ENCODE measurements at places on chromosomes 7 and 10.

DNA sequence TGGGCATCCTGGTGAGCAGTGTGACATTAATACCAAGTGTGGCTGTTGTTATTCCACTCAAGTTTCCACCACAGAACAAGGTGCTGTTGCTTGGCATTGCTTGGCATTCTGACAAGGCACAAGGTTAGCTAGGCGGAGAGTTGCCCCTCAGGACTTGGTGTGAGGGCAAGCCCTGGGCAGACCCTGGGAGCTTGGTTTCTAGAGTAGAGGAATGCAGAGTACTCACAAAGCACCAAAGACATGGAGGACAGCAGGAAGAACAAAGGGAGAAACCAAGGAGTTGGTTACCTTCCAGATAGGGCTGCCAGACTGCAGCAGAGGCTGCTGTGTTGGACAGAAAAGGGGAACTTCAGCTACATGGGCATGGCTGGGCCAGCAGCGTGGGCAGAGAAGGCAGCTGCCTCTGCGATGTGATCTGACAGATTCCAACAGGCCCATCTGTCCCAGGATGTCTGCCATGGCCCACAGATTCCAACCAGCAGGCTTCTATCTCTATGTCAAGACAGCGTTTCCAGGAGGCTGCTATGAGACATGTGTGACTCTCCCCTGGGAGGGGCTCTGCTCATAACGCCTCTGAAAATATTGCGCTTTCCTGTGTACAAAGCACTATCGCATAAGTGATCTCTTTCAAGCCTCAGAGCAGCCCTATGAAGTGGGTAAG is 1.8 kb downstream of the GOLGA7B start:
- no peak for DNase-seq

- no peak for DNase-seq
These were observed 176.1 kb upstream of the PHYHIPL start for GRCh38 chr10:59000162-59000825.

DNA sequence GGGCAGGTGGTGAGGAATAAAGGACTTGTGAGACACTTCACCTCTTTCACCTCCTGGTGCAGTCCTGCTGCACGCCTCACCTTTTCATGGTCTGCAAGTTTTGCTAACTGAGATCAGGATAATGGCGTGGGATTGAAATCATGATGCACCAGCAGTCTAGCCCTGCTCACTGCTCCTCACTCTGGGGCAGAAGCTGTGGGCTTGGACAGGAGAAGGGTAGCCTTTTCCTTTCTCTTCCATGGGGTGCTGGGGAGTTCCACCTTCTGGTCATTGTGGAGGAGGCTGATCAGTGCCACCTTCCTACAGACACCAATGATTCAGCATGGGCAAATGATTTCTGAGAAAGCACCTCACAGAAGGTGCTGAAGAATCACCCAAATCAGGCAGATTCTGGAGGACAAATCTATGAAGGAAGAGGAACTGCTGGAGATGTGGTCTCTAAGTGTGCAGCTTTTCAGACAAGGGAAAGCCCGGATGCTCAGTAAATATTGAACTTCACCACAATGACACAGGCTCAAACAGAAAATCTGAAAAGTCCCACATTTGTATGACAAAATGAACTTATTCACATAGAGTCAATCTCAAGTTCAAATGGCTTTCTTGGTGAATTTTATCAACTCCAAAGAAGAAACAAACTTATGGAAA is 19.7 kb downstream of the MBL2 start:
- DNase-seq: no peak

DNA sequence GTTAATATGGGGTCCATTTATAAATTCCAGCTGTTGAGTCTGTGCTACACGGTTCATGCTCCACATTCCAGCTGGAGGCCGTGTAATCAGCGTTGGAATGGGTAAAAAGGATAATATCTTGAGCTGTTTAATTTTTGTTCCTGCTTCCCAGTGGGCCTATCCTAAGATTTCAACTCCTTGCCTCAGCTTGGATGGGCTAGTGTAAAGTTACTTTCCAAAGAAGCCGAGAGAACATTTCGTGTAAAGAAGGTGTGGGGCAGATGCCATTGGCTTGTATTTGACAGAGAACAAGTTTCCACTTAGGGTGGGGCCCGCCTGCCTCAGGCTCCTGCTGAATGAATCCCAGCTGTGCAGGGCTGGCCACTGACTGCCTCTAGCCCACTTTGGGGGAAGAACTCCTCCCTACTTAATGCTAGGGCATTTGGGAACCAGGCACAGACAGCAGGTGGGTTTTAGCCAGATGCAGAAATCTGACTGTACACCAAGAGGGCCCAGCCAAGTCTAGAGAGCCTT is 125.9 kb upstream of the LYZL2 start:
- no peak for DNase-seq

DNA sequence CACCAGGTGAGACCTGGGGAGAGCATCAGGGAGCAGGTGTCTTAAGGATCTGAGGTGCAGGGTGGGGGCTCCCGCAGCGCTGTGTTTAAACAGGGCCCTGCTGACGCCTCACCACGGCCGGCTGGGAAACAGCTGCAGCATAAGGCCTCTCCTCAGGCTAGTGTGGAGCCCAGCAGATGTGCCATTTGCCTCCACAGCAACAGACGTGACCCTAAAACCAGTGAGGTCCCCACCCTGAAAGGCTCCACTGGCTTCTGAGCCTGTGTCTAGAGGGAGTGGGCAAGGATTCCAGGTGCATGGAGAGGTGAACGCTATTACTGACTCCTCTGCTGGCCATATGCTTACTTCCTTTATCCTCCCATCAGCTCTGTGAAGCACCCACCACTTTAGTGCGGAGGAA is 47.8 kb downstream of the SYPL1 start:
- DNase-seq: no peak

DNA sequence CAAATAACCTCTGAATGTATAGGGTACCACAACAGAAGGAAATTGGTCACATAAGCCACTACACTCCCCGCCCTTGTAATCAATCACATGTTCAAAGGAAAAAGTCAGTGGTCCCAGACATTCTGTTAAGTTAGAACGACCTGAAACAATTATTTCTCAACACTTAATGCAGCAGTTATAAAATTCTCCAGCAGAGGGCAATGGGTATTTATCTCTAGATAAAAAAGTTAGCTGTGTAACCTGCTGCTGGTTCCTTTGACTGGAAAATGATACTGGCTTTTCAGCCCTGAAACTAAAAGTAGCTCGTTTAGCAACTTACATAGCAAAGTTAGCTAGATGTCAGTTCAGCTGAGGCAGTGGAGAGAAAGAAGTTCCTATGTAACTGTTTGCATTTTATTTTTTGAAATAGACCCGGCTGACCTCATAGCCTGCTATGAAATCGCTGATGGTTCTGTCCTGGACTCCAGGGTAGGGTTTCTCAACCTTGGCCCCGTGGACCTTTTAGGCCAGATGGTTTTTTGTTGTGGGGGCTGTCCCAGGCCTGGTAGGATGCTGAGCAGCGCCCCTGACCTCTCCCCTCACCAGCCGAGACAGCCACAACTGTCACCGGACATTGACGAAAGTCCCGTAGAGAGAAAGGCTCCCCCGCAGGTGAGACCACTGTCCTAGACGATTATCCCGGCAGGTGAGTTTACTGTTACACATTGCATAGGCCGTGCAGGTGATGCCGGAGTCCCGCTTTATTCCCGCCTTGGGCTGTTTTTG is 40.2 kb upstream of the PROSER2 start:
- DNase-seq: no peak

- no peak for DNase-seq
These were observed 116.1 kb downstream of the FAM53B start for GRCh38 chr10:124627866-124628675.

- DNase-seq: no peak
These were observed at the start of gene ATG9B for GRCh38 chr7:151024435-151025056. ATG9B (minus strand) TSS chr7:151024494; CDS start chr7:151024423, 71 bp downstream.

GRCh38 chr7:36037121-36037662 is 115.9 kb upstream of the EEPD1 start:
- DNase-seq: no peak

DNA sequence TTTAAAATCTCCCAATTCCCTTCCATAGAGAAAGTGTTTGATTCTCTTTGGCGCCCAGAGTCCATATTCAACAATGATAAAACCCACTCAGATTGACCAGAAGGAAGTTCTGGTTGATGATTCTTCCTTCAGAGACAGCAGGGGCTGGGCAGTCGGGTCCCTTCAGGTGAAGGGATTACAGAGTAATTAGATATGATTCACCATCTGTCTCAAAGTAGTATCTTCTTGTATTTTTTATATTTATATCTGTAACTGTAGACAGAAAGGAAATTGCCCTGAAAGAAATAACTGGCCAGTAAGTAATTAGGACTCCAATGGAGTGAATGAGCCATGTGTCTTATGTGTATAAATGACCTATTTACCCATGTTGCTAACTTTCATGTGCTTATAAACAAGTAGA is 156.0 kb downstream of the PLCE1 start:
- no peak for DNase-seq

DNA sequence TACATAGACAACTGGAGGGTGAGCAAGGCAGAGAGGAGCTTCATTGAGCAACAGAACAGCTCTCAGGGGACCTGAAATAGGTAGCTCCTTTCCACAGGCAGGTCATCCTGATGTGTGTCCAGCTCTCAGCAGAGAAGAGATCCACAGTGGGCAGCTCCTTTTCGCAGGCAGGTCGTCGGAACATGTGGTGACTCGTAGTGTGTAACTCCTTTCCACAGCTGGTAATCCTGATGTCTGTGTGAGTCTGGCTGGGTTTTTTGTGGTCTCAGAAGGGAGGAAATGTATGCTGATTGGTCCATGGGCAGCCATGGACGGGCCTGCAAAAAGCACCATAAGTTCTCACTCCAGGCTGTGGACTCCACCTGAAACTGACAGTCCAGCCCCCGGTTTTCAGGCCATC is 24.4 kb upstream of the TES start:
- DNase-seq: no peak

GRCh38 chr10:27834476-27834875 is 88.9 kb upstream of the MKX start:
- no peak for DNase-seq

DNA sequence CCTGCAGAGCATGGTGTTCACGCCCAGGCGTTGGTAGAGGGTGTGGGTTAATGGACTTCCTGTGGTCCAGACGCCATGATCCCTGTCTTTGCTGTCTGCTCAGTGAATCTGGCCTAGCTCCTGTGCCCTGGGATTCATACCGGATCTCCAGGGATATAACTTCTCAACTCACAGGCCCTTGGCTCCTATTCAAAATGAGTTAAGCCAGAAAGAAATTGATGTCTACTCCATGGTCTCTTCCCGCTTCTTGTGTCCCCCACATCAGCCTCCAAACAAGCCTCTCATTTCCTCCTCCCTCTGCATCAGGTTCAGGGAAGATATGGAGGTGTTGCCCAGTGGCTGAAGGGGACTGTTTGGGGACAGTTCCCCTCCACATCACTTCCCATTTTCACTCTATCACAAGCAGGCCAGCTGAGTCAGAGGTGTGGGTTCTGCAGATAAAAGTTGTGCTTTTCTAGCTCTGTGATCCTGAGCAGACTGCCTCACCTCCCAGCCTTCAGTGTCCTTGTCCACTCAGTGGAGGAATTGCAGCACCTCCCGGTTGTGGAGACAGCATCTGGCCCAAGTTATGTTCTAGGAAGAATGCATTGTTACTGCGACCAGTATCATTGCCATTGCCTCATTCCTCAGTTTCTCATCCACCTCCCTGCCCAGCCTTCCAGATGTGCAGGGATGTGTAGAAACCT is 22.5 kb downstream of the AKR1E2 start:
- no peak for DNase-seq

GRCh38 chr10:112383325-112383724 is 9.4 kb downstream of the ACSL5 start:
- no peak for DNase-seq

Measured in activated CD4-positive, CD25-positive, alpha-beta regulatory T cell treated with anti-CD3 and anti-CD28 coated beads, Interleukin-2, amount 50 U/mL, for 72 hours (primary cell).